ENCODE measurements at places on chromosomes 3 and 15.

DNA sequence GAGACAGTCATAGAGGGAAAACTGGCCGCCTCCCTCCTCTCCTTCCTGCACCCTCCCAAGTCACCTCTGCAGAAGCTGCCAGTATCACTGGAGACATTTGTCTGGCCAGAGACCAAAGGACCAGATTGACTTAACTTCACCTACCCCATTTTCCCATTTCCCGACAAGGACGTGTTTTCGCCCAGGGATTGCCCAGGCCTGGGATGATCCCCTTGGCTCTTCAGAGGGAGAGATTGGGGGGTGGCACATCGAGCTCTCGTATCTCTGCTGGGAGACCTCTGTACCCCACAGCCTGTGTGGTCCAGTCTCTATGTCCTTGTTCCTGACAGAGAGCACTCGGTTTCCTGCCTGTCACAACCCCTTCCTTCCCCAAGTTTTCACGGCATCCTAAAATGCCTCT lies 31.4 kb downstream of the RGMA start:
- no peak for DNase-seq

GRCh38 chr3:97691354-97691753 lies 73.2 kb upstream of the ARL6 start:
- DNase-seq = no peak

GRCh38 chr3:197736010-197736490 lies 654 bp downstream of the RUBCN start:
- no peak for DNase-seq

- no peak for DNase-seq
Observed at GRCh38 chr3:50300681-50301254, 1.6 kb upstream of the HYAL3 start.

- no peak for DNase-seq
Observed at GRCh38 chr15:90231028-90232017, 2.4 kb downstream of the CIB1 start.

DNA sequence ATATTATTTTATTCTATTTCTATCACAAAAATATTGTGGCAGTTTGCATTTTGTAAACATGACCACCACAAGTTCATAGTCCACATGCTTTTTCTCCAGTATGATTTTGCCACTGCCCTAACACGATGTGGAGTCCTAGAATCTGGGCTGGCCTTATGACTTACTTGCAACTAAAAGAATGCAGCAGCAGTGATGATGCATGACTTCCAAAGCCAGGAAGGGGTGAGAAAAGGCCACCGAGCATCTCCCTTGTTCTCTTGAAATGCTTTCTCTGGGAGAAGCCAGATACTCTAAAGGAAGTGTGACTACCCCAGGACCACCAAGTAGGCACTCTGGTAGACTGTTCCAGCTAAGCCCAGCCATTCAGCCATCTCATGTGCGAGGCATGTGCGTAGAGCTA lies 191.6 kb upstream of the MRPL3 start:
- no peak for DNase-seq

- peak; percentile 18 for DNase-seq
Observed at GRCh38 chr3:111723293-111724215, 128.4 kb upstream of the ZBED2 start.

- DNase-seq = no peak
Observed at GRCh38 chr3:157087780-157088600, 72.0 kb downstream of the CCNL1 start.

DNA sequence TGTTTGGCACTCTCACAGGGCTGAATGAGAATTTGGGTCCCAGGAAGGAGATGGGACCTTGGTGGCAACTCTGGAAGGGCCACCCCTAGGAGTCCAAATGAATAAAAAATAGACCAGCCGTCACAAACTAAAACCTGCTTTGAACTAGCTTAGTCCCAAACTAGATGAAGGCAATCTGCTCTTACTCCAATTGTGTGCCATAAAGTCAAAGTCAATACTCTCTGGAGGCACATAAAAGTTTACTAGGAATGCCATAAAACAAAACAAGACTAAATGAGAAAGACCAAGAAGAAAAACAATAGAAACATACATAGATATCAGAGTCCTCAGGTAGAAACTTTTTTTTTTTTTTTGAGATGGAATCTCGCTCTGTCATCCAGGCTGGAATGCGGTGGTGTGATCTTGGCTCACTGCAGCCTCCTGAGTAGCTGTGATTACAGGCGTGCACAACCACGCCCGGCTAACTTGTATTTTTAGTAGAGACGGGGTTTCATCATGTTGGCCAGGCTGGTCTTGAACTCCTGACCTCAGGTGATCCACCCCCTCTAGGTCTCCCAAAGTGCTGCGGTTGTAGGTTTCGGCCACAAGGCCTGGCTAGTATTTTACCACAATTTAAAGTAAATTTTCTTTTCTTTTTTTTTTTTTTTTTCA lies 8.1 kb downstream of the GOLGA6L2 start:
- no peak for DNase-seq

- DNase-seq = no peak
Observed at GRCh38 chr3:64267721-64268604, 42.7 kb upstream of the PRICKLE2 start.

- no peak for DNase-seq
Observed at GRCh38 chr3:18194431-18194830, 230.7 kb downstream of the SATB1 start.

- no peak for DNase-seq
Observed at GRCh38 chr3:101091489-101091888, 98.3 kb upstream of the ABI3BP start.

GRCh38 chr3:132267391-132267993 lies 49.7 kb upstream of the ACP3 start:
- DNase-seq = no peak
